ENCODE measurements at places on chromosomes 7 and 10.

DNA sequence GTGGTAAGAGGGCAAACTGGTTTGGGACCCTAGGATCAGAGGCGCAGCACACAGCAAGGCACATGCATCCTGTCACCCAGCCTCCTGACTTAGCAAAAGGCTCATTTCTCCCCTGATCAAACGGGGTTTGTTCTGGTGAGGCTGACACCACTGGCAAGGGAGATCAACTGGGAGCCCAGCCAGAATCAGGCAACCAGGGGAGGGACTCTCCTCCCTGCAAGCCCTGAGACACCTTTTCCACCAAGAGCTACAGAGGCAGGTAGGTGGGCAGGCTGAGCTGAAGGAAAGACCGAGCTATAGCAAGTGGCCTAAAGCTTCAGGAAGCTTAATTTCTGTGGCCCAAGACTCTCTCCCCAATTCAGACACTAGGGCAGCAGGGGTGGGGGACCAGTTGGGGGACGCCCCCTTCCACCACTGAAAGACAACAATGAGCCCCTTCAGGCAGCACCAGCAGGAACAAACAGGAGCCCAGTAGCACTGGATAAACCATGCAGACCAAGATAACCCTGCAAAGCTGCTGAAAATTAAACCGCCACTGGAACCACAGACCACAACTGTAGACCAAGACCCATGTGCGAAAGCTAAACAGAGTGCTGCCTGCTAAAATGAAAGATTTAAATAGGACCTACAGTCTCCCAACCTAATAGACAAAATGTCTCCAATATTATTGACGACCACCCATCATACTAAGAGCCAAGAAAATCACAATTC lies 27.1 kb upstream of the SAR1A start:
- DNase-seq: no peak

DNA sequence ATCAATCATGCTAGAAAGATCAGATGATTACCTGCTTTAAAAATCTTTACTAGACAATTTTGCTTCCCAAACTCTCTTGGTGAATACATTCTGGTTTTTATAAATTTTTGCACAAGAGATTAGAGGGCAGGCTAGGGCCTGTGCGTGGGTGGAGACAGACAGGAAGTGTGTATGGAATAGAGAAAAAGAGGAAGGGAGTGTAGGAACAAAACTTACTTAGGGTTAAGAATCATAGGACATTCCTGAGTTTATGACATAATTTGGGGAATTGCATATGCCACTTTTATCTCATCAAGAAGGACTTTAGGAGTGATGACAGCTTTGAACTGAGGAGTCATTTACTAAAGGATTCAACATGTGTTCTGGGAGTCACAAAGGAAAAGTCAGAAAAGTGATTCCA lies 31.3 kb downstream of the LAMB1 start:
- DNase-seq: no peak

DNA sequence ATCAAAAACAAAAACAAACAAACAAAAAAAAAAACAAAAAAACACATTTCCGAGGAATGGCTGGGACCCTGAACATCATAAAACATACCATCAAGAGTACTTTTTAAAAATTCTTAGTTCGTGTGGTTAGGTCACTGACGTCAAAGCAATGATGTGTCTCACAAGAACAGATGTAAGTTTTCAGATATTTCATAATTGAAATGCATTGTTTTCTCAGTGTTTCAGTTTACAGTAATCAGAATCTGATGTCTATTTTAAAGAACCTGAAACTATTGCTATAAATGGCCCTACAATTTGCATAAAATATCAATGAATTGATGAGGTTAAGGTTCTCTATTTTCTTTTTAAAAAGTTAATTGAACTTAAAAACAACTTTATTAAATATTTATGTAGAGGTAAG lies 103.7 kb upstream of the HGF start:
- DNase-seq: no peak

DNA sequence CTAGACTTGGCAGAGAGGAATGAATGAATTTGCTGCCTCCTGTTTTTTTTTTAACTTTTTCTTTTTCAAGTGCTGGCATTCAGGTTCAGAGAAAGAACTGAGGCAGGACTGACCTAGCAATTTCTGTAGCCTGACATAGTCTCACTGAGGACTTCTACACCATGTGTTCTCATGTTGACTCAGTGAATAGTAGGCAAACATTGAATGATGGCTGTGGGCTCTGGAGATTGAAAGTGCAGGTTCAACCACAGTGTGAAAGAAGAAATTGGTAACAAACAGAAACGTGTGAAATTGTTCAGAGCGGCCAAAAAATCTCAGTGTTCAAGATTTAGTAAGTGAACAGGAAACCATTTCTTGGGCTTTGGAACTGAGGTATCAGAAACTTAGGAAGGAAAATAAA lies 322.4 kb upstream of the GHITM start:
- no peak for DNase-seq

DNA sequence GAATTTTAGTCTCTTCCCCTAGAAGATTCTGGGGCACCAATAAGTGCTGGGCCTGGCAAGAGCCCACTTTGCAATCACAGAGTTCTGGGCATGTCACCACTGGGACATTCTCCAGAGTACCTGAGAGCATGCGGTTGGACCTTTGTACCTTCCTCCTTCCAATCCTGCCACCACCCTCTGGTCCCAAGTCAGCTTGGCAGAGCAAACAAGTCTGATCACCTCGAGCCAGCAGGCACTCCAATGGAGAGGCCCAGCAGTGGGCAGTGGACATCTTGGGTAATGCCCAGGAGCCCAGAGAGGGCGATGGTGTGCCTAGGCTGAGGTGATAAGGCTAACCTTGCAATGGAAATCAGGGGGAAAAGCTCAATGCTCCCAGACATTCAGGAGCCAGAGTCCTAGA lies 43.4 kb downstream of the SH3PXD2A start:
- no peak for DNase-seq

DNA sequence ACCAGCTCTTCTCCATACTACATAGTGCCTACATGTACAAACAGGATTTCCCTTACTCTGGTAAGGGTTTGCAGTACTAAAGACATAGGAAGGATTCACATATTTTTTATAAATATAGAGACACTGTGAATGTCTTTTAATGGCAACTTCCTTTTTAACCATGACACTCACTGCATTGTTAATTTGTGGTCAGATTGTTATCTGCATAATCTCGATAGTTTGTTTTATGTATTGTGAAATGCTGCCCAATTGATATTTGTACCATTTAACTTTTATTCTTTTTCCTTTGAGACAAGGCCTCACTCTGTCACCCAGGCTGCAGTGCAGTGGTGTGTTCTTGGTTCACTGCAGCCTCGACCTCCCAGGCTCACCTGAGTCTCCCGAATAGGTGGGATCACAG lies 39.7 kb downstream of the SP8 start:
- DNase-seq: no peak

DNA sequence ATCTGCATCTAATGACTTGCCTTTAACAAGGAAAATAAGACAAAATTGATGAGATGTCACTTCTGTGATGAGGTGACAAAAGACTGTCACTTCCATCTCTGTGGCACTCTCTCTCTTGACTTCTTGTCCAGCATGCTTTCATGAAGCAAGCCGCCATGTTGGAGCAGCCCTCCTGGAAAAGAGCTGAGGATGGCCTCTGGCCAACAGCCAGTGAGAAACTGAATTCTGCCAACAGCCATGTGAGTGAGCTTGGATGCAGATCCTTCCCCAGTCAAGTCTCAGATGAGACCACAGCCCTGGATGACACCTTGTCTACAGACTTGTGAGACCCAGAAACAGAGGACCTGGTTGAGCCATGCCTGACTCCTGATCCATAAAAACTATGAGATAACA lies 412.6 kb upstream of the SHH start:
- DNase-seq: no peak

- DNase-seq: no peak
These were observed 1040.2 kb upstream of the SORCS1 start for GRCh38 chr10:108204528-108205305.

GRCh38 chr10:33820531-33820930 lies 486.1 kb upstream of the NRP1 start:
- no peak for DNase-seq

GRCh38 chr7:2928613-2929311 lies 84.7 kb upstream of the GNA12 start:
- DNase-seq: no peak

- DNase-seq: peak; percentile 79
These were observed 744 bp downstream of the PPRC1 start for GRCh38 chr10:102133373-102134195.

DNA sequence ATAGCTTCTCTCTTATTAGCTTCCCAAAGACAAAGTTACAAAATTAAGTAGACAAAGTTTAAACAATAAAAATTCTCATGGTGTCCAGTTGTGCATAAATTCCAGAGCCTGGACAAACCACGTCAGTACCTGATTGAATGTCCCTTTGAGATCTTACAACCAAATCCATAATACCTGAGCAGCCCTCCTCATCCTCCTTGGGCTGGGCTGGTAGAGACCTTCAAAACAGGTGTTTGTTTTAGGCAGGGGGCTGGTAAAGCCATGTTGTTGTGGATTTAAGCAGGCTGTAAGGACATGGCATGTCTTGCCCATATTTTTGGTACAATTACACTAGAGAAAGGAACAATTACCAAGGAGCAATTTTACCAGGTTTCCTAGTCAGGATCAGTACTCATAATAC lies 2.1 kb downstream of the IFIT5 start:
- no peak for DNase-seq

- DNase-seq: no peak
These were observed 78.3 kb upstream of the SLC26A5 start for GRCh38 chr7:103524042-103524907.

DNA sequence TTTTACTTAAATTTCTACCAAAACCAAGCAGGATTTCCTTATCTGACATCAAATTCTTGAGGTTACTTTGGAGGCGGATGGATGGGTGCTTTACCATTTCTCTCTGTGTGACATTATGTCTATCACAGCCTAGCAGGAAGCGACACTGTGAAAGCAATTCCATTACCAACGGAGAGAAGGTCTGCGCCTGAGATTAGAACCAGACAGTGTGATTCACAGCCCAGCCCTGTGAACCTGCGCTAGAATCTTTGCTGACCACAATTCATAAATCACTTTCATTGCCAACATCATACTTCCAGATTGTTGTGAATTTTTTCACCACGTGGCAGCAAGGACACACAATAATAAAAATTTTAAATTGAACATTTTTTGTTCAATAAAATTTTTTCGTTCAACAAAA lies 126.5 kb downstream of the CUBN start:
- DNase-seq: peak; percentile 70

GRCh38 chr10:75866731-75867130 lies 435.3 kb downstream of the LRMDA start:
- no peak for DNase-seq

GRCh38 chr7:41189866-41190265 lies 513.0 kb downstream of the INHBA start:
- no peak for DNase-seq

DNA sequence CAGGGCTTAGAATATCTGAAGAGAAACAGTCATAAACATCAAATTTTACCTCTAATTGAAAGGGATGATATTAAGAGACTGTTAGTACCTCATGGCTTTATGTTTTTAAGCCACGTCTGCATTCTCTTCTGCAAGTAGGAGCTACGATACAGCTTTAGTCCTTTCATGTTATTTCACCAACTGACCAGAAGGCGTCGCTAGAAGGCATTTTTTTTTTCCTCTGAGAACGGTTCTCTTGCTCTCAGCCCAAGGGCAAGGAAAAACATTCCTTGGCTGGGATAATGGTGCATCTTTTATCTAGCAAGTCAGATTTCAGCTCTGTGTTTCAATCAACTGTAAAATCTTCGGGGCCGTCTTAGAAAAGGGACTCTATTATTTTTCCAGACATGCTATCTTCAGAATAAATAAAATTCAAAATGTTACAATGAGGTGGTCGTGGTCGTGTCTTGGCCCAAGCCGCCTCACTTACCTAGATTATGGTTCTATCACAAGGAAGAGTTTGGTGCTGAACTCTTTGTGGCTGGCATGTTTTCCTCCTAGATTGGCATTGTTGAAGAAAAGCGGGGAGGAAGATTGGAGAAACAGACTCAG lies 41.6 kb upstream of the LYZL2 start:
- no peak for DNase-seq

GRCh38 chr7:52639126-52639525 lies 396.3 kb upstream of the POM121L12 start:
- DNase-seq: no peak

DNA sequence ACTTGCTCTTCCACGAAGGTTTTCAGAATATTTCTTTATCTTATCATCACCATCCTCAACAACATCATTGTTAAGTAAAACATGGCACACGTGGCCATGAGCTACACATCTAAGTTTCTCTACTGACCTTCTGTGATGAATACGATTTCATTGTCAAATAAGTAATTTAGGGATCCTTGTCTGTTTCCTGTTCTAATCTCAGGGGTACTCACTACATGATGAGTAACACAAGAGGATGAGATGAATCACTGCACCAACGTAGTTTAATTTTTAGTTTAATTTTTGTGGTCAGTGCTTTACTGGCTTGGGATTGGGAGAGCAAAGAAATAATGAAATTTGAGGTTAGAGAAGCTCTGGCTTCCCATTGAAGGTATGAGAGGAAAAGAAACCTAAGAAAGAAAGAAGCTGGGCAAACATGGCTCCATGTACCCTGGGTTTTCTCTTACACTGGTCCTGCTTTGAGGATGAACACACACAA lies 461.9 kb upstream of the KLF6 start:
- DNase-seq: no peak

DNA sequence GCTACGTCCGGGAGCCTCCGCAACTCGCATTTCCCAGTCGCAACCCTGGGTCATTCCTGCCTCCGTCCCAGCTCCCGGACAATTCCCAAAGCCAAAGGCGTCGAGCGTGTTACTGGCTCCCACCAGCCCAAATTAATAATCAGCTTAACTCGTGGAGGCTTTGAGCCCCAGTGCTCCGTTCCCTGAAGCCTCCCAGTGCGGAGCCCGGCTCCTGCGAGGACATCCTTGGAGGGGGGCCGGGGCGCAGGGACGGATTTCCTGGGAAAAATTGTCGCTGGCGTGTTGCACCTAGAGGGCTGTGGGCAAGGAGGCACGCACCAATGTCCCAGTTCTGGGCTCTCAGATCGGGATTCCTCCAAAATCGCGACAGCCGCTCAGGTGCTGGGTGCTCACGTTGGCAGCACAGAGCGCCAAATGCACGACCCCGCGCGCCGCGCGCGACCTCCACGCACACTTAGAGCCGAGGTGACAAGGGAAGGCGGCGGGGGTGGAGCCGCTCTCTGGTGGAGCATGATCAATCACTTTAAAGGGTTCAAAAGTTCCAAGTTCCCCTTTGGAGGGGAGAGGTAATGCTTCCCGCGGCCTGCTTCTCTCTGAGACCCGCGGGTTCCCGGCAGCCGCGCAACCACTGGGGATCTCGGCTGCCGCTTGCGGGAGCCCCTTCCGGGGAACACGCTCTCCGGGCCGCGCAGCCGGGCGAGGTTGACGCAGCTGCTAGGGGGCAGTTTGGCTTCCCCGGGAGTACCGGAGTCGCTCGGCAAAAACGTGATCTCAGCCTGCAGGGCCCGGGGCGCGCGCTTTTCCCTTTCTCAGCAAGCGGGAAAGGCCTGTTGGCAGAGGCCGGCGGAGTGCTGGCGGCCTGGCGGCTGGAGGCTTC lies 25.5 kb downstream of the SKIDA1 start:
- DNase-seq: no peak

DNA sequence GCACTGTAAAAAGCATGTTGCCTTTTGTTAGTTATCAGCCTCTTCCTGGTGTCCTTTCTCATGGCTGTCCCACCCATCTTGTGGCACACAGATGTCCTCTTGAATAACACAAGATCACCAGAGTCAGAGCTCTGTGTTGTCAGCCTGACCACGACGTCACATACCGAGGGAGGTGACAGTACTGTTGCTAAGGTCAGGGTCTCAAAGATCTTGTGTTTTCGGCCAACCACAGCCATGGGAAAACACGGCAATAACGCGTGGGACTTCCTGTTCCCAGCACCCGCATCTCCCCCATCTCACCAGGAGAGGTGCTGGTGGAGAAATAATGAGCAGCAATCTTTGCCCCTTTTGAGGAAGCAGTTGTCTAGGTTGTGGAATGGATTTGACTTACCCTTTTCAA lies 40.4 kb downstream of the NPVF start:
- DNase-seq: no peak
